ENCODE measurements at places on chromosomes 4 and X. TPM values are rescaled to one million over a fixed set of nuclear protein-coding genes. Genes with fewer than 3 reads are reported as not detected.

GRCh38 chrX:39427906-39428305 lies 626.6 kb downstream of the MID1IP1 start:
- DNase-seq: no peak

DNA sequence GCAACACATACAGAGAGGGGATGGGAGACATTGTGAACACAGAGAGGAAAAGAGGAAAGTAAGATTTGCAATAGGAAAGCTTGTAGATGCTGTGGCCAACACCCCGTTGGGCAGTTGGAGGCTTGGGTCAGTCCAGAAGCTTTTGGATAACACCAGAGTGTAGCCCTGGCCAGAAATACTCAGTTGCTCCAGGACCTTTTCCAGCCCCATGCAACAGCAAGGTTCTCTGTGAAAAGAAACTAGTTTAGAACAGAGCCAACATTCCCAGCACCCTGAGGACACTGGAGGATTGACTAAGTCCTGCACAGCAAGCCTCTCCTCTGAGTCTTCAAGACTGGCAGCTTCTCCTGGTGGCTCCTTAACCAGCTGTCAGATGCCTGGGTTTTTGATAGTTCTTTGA lies 27.9 kb upstream of the NAF1 start:
- DNase-seq: no peak

GRCh38 chrX:76977452-76977851 lies 469.7 kb upstream of the FGF16 start:
- DNase-seq: no peak

- DNase-seq: no peak
Observed at GRCh38 chrX:104621781-104622180, 55.8 kb downstream of the IL1RAPL2 start.

DNA sequence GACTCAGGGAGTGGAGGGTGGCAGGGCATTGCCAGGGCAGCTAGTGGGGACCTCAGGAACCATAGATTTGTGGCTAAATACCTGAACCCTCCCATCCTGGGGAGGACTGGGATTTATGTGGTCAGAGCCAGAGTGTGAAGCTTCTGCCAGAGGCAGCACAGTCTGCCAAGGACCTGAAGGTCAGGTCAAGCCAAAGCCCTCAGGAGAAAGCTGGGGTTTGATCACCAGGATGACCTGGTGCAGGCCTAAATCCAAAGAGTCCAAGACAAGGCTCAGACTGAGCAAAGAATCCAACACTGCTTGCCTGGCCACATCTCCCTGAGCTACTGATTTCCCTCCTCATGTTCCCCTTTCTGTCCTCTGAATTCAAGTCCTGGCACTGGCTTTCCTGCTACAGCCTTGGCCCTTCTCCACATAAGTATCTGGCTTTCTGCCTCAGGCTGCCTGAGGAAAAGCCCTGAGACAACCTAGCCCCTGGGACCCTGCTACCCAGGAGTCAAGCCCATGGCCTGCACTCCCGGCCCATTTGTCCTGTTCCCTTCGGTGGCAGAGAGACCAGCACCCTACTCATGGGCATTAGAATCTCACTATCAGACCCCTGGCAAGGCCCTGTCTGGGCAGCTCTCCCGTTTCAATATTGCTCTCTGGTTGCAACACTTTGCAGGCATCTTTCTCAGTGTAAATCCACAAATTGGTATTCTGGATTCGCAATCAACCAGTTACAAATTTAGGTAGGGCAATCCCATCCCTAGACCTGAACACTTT lies 39.3 kb upstream of the SLC25A43 start:
- DNase-seq: no peak

- DNase-seq: no peak
Observed at GRCh38 chrX:131917588-131917987, 105.5 kb upstream of the STK26 start.

DNA sequence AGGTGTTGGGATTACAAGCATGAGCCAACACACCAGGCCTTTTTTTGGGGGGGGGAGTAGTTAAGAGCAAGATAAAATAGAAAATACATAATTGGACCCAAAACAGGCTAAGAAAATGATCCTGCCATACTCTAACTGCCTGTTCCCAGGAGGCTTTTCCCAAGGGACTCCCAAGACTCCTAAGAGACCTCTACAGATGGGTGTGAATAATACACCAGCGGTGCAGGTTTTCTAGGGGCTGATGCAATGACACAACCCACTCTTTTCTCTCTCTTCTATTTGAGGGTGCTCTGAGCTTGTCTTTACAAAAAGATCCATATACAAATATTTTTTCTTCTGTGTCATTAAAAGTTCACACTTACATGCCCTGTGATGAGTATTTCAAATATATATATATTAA lies 116.9 kb downstream of the RASL11B start:
- no peak for DNase-seq

DNA sequence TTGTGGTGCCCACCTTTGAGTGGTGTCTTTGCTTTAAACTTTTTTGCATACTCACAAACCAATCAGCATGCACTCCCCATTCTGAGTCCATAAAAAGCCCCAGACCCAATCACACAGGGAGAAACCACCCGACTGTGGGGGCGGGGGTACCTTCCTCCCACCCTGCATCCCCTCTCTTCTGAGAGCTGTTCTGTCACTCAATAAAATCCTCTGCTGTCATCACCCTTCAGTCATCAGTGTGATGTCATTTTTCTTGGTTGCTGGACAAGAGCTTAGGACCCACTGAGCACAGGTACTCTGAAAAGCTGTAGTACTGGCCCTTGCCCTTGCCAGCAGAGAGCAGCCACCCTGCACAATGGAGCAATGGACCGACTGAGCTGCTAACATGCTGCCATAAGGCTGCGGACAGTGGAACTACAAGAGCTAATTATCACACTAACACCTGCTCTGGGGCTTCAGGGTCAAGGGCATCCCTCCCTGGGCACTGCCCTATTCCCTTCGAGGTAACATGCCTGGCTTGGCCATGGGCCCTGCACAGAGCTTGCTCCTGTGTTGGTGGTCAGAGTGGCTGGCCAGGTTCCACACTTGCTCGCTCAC lies 62.9 kb upstream of the PGRMC2 start:
- DNase-seq: no peak

- peak; percentile 7 for DNase-seq
Observed at GRCh38 chr4:47239649-47240048, 208.3 kb downstream of the GABRB1 start.

DNA sequence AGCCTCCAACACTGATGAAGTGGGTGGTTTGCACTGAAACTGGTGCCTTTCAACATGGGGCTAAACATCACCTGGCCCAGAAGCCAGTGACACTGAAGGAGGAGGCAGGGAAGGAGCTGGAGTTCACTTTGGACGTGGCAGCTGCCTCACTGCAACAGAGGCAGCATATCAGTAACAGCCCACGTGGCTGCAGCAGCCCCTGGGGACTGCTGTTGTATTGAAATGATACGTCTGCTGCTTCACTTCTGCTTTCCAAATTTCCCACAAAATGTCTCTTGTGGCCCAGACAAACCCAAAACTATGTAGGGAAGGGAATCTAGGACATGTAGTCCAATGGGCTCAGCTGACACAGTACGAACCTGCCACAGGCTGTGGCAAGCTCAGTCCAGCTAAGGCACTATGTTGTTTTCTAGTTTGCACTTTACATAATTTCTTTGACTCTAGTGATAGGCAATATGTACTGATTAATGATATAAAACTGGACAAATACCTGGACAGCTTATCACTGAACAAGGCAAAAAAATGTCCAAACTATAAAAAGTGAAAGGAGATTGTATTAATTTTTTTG lies 84.7 kb upstream of the RAPGEF2 start:
- no peak for DNase-seq

SLC6A8 gene
- 9.1 TPM for polyA plus RNA-seq

- DNase-seq: no peak
Observed at GRCh38 chr4:38791010-38791409, 8.2 kb upstream of the TLR10 start.

- DNase-seq: no peak
Observed at GRCh38 chr4:135838889-135839288, 1637.3 kb upstream of the PABPC4L start.

DNA sequence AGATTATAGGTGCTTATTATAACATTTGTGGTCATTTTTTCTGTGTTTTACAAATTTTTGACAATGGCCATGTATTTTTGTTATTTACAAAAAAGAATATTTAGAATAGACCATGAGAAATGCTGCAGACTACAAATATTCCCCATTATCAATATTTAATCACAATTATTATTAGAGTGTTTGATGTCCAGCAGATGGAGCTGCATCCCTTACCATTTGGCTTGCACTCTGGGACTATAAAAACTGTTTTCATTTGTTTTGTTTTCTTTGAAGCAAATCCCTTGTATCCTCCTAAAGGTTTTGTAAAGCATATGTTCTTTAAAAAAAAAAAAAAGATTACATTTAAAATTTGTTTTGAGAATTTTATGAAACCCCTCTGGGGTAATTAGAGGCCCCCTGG lies 85.6 kb upstream of the CXorf66 start:
- DNase-seq: peak; percentile 2

Measured in left lung (tissue), 14 donors.